Skin of body (tissue), 3 donors: ENCODE measurements at places on chromosomes 2 and 18. TPM values are rescaled to one million over a fixed set of nuclear protein-coding genes. Genes with fewer than 3 reads are reported as not detected.

The LPIN2 gene
- total RNA-seq, result 21.7 TPM

The NTSR2 gene
- total RNA-seq, result 0.10 TPM

The NCK2 gene
- 38.4 TPM for total RNA-seq

The FAM237A gene
- not detected for total RNA-seq

The POTEC gene
- not detected for total RNA-seq

The CNGA3 gene
- total RNA-seq, result 0.10 TPM

The SPP2 gene
- not detected for total RNA-seq

The SOX11 gene
- total RNA-seq, result 6.6 TPM

The LIPG gene
- 8.1 TPM for total RNA-seq

The LCT gene
- under 0.01 TPM for total RNA-seq

The FNDC4 gene
- 10.6 TPM for total RNA-seq

The ILKAP gene
- total RNA-seq, result 38.4 TPM

The MYO7B gene
- total RNA-seq, result 0.49 TPM

The TUBA4B gene
- not detected for total RNA-seq

The TNFRSF11A gene
- total RNA-seq, result 3.0 TPM

The TUBA3E gene
- not detected for total RNA-seq

The ANKRD30B gene
- total RNA-seq, result 0.20 TPM
